KBM-7 (cell line): ENCODE measurements at places on chromosomes 11 and 22.

GRCh38 chr11:133041928-133042882 is 490.1 kb downstream of the OPCML start:
- DNase-seq: no peak

GRCh38 chr11:61679893-61680621 is at the start of gene DAGLA:
Gene DAGLA, plus strand, starts transcription at chr11:61680391. Its CDS starts 39,765 bp downstream, at chr11:61720156.
- DNase-seq: peak; percentile 70

GRCh38 chr22:20203552-20204201 is 52.8 kb upstream of the CCDC188 start:
- DNase-seq: no peak

GRCh38 chr11:65290448-65291165 is 24.1 kb upstream of the CDC42EP2 start:
- DNase-seq: peak; percentile 79

GRCh38 chr22:20312396-20313191 is 7.3 kb downstream of the DGCR6L start:
- DNase-seq: no peak

DNA sequence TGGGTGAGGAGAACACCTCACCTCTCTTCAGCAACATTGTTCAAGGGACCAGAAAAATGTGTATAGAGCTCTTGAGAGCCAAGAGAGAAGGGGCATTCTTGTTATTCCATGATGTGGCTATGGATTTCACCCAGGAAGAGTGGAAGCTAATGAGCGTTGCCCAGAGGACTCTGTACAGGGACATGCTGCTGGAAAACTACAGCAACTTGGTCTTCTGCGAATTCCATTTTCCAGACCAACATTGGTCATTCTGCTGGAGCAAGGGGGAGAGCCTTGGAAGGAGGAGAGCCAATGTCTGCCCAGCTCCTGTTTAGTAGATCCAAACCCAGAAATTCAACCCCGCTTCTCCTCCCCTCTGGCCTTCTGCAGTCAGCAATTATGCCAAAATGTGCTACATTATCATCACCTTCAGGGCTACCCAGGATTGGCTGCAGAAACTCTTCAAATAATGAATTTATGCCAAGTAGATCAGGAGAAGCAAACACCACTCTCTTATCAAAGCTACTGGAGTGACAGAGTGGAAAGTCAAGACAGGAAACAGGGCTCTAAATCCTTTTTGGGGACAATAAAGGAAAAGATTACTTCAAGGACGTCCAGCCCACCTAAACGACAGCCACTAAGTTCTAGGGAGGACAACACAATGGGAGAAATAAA is 707.5 kb upstream of the LUZP2 start:
- DNase-seq: no peak

DNA sequence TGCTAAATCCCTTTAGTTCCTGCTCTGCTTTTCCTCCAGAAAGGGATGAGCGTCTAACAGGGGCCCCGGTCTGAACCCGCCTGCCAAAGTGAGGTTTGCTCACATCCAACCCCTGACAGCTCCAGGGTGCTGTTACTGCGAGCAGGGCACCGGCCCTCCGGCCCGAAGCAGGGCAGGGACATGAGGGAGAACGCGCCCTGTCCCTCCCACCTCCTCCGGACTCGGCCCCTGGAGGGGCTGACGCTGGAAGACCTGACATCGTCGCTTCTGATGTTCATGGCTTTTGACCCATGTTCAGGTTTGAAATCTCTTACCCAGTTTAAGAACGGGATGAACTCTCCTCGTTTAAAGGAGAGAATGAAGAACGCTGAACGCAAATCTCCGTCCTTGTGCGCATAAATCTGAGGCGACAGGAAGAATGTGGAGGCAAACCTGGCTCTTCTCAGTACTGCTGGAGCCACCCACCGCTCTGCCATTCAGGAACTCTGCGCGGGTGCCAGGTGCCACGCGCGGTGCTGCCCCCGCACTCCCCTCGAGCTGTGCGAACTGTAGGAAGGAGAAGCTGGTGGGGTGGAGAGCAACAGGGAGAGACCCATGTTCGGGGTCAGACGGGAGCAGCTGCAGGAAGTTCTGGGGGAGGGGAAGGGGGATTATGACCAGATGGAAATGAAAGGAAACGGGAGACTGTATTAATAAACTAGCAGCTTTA is 826 bp upstream of the EEF1G start:
- peak; percentile 65 for DNase-seq

DNA sequence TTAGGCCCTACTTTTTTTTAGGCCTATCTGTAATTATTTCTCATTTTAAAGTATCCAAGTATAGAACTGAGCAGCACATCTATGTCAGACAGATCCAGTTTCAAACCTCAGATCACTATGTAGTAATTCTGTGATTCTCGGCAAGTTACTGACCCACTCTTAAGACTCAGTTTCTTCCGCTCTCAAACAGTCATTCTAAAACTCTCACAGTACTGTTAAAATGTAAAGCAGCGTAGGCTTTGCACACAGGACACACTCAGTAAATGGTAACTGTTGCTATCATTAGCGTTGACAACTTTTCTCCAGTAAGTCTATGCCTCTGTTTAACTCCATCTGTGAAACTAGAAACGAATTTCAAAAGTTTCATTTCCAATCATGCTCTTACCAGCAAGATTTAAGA is 277.1 kb downstream of the TTC28 start:
- no peak for DNase-seq

DNA sequence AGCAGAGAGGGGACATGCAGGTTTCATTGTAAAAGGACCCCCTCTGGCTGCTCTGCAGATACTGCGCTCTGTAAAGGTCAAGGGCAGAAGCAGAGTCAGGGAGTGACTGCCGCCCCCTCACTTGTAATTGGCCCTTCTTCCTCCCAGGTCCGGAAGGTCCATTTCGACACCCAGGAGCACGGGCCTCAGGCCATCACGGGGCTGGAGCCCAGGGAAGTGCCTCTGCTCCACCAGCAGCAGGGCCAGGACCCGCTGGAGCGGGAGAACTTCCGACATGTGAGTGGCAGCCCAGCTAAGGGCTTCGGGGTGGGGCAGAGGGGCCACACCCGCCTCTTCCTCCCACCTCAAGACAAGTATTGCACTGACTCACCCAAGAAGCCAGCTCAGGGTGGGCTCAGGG is 24.0 kb upstream of the LRRC10B start:
- DNase-seq: no peak

- DNase-seq: no peak
These were observed 603.4 kb downstream of the BRD1 start for GRCh38 chr22:49224243-49224642.

- DNase-seq: no peak
These were observed 142.4 kb upstream of the NARS2 start for GRCh38 chr11:78717041-78717440.

DNA sequence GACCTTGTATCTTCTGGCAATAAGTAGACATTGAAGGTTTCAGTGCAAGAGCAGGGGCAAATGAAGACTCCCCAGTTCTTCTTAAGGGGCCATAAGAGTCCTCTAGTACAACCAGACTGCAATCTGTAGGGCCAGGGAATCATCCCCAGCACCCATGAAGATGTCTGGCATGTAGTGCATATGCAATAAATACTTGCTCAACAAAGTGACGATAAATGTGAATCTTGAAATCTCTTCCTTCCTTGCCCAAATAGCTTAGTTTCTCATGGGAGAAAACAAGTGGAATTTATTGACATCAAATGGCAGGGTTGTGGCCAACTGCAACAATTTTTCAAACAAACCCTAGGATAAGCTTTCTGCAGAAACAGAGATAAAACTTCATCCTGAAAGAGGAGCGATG is 107.6 kb downstream of the ABTB2 start:
- DNase-seq: no peak

DNA sequence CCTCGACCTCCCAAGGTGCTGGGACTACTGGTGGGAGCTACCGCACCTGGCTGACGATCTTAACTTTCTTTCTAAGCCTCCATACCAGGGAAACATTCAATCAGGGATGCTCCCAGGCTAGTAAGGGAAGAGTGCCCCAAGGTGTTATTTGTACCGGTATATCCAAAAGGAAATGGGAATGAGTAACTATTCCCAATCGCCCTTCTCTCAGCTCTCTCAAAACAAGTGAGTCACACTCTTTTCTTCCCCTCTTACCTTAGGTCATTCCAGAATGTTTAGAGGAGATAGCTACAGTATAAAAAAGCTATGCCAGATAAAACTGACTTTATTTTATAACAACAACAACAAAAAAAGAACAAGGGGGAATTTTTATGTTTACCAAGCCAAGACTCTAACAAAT is 13.7 kb downstream of the DCDC1 start:
- no peak for DNase-seq

DNA sequence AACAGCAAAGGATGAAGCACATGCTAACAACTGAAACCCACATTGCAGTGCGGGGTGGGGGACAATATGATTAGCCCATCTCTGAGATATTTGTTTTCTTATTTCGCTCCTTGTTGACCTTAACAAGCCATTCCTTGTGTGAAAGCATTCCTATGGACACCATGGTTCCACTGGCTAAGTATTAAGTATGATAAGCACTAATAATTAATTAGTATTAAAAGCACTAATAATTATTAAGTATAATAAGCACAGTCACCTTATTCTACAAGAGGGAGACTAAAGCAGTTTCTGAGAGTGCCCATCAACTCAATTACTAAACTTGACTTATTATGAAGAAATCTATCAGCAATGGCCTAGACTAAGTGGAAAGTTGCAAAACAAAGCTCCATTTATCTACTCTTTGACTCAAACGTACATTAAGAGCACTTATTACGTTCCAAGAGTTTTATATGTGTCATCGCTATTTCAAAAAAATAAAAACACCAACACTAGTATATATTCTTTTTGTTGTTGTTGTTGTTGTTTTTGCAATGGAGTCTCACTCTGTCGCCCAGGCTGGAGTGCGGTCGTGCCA is 65.3 kb downstream of the RBFOX2 start:
- no peak for DNase-seq

DNA sequence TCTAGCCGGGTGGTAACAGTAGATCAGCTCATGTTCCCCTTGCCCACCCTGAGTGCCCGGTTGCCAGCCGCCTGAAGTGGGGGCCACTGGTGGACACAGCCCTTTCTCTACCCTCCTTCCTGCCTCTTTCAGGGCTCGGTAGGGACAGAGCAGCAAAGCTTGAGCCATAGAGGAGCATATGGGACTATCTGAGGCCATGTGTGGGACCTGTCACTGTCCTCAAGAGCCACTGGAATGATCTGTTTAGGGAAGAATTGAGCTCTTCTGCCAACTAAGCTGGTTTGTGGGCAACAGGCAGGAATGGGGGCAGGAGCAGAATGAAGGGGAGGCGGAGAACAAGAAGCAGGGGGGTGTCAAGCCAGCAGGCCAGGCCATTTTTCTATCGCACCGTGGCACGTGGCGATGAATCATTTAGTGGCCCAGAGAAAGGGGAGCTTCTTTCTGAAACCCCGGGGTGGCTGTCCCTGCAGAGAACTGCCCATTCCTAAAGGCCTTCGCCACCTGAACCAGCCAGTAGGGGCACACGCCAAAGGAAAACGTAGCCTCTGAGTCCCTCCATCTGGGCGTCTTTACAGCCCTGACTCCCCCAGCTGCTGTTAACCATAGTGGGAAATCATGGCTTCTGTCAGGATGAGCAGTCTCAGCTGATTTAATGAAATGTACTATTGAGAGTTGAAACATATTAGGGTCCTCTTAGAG is 8.8 kb downstream of the ASPHD2 start:
- no peak for DNase-seq

DNA sequence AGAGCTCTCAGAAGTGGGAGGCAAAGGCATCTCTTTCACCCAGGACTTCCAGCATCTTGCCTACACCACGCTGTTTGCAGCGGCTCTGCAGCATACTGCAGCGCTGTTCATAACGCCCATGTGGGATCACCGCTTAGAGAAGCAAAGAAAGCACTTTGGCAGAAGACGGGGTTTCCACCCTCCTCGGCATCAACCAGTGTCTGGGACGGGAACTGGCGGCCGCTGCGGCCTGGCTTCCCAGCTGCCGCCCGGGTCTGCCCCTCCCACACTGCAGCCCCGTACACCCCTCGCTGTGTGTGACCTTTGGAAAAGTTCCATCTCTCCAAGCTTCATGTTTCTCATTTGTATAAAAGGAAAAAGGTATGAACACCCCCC is 545 bp upstream of the TIRAP start:
- DNase-seq: peak; percentile 64

DNA sequence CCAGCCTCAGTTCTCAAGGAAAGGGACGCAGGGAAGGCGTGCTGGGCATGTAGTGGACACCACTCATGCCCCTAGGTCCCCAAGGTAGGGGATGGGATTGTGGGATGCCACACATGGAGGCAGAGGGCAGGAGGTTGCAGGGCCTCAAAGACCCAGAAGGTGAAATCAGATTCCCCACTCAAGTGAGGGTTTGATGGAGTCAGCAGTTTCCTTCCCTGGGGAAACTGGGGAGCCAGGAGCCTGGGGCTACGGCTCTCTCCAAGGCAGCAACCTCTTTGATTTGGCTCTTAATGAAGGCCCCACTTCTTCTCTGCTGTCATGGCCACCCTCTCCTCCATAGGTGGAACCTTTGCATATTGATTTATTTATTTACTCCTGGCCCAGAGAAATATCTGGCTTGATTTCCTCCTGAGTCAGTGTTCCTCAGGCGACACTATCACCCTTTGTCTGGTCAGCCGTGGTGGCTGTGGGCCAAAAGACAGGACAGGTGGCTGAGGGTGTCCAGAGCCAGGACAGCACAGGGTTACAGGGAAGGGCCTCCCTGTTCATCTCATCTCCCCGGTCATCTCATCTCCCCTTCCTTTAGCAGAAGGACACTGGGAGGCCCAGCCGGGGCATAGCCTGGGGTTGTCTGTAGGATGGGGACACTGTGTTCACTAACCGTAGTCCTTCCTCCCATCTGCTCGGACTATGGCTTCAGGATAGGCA is 9.6 kb downstream of the GNAZ start:
- DNase-seq: no peak

DNA sequence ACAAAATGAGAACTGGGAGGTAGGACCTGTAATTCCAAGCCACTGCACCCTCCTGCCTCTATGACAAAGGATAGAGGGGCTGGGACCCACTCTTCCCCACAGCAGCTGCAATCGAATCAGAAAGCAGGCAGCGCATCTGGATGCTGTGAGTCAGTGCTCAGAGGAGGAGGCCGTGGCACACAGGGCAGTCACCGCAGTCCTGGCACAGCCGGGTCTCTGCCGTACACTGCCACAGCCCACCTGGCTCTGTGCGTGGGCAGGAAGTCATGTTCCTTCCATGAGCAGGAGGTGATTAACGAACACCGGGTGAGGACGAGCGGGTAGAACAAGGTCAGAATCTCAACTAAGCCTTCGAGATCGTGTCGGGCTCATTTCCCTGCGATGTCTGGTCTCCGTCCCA is 30.2 kb upstream of the PPFIA1 start:
- DNase-seq: no peak

- no peak for DNase-seq
These were observed 9.0 kb upstream of the KCNQ1OT1 start for GRCh38 chr11:2708757-2709281.
